ENCODE measurements at places on chromosomes 16 and 17.

- peaks cover 17% of the 10 kb centered on the region for H3K27me3 ChIP-seq
- H3K4me3 ChIP-seq: no peak overlapping the region
- no peaks in the 10 kb centered on the region for H3K36me3 ChIP-seq
- DNase-seq: no peak
- peaks cover 21% of the 10 kb centered on the region for H3K4me1 ChIP-seq
Measured at GRCh38 chr17:74690409-74690825, 22.3 kb downstream of the CD300LF start.

- no peak overlapping the region for H3K4me3 ChIP-seq
- H3K36me3 ChIP-seq: peaks cover 46% of the 10 kb centered on the region
- H3K27me3 ChIP-seq: no peaks in the 10 kb centered on the region
- H3K27ac ChIP-seq: peak overlapping the region; percentile 83
- no peak for DNase-seq
Measured at GRCh38 chr17:17154981-17155380, 51.2 kb downstream of the PLD6 start.

- no peak overlapping the region for H3K4me3 ChIP-seq
- H3K4me1 ChIP-seq: peaks cover 22% of the 10 kb centered on the region
- peaks cover 8% of the 10 kb centered on the region for H3K36me3 ChIP-seq
- H3K27ac ChIP-seq: no peak overlapping the region
- H3K27me3 ChIP-seq: no peaks in the 10 kb centered on the region
Measured at GRCh38 chr17:20995873-20996723, 46.7 kb downstream of the USP22 start.

DNA sequence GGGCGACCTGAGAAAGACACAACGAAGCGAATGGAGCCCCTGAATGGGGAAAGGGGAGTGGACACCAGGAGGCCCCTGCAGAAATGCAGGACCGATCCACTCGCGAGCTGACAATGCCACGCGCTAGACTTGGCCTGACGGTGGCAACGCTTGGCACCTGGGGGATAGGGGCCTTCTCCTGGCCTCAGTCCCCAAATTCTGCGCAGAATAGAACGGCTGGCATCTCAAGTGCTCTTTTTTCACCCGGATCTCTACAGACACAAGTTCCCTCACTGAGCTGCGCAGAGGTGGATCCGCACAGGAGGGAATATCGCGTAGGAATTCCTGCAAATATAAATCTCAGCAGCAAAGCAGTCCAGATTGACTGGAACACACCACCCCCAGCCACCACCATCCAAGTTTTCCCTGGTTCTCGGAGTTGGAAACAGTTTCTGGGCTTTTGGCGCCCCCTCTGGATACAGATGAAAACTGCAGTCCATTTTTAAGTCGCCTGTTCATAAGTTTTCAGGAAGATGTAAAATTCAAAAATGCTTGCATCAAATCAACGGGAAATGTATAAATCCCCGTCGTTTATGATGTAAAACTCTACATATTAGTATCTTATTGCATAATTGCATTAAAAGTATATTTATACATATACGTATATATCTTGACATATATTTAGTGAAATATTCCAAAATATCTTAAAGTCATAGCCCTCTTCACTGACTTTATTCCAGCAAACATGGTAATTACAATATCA, 2.3 kb upstream of the SOX9 start:
- DNase-seq: no peak
- peak overlapping the region; percentile 23 for H3K27ac ChIP-seq
- H3K4me3 ChIP-seq: no peak overlapping the region
- H3K27me3 ChIP-seq: peaks cover 65% of the 10 kb centered on the region

DNA sequence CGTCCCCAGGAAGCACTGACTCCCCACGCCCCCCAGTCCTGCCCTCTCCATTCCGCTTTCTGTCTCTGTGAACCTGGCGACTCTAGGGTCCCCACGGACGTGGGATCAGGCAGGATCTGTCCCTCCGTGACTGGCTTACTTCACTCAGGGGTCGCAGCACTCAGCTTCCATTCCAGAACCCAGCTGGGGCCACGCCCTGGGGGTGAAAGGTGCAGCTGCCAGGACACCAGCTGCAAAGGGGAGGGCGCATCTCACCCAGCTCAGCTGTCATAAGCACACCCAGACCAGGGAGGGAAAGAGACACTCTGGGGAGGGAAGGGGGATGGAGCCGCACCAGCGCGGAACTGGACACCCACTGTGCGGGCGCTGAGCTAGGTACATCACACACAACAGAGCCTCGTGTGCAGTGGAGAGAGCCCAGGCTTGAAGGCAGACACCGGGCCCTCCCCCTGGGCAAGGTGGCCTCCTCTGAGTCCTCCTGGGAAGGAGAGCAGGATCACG, 18.5 kb upstream of the HEXD start:
- DNase-seq: no peak
- no peak overlapping the region for H3K27ac ChIP-seq
- peaks cover 20% of the 10 kb centered on the region for H3K36me3 ChIP-seq
- peaks cover 20% of the 10 kb centered on the region for H3K4me1 ChIP-seq

DNA sequence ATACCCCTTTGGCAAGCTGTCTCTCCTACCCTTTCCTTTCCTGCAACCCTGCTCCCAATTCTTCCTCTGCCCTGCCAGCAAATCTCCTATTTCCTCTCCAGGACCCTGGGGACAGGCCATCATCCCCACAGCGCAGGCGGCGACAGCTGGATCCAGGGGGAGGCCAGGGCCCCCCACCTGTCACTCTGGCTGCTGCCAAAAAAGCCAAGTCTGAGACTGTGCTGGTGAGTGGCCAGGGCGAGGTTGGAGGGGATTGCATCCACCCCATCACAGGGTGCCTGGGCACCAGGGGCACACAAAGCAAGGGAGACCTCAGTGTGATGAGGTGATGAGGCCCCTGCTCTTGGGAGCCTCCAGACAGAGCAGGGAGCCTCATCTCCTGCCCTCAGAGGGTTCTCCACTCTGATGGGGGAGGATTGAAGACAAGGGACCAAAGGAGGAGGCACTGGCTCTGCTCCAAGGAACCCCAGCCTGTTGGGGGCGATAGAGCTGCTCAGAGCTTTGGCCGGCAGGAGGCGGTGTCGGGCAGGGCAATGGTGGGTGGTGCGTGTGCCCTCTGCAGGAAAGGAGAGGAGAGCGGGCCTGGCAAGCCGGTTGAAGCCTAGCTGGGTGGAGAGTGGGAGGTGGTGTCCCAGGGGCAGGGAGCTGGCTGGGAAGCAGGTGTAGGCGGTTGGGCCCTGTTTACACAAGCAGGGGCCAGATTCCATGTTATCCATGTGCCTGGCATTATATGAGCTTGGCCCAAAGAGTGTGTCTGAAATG, 15.6 kb upstream of the PDK2 start:
- DNase-seq: no peak
- H3K27ac ChIP-seq: no peak overlapping the region
- no peaks in the 10 kb centered on the region for H3K27me3 ChIP-seq
- no peaks in the 10 kb centered on the region for H3K4me1 ChIP-seq
- H3K36me3 ChIP-seq: peaks cover 18% of the 10 kb centered on the region
- no peak overlapping the region for H3K4me3 ChIP-seq

DNA sequence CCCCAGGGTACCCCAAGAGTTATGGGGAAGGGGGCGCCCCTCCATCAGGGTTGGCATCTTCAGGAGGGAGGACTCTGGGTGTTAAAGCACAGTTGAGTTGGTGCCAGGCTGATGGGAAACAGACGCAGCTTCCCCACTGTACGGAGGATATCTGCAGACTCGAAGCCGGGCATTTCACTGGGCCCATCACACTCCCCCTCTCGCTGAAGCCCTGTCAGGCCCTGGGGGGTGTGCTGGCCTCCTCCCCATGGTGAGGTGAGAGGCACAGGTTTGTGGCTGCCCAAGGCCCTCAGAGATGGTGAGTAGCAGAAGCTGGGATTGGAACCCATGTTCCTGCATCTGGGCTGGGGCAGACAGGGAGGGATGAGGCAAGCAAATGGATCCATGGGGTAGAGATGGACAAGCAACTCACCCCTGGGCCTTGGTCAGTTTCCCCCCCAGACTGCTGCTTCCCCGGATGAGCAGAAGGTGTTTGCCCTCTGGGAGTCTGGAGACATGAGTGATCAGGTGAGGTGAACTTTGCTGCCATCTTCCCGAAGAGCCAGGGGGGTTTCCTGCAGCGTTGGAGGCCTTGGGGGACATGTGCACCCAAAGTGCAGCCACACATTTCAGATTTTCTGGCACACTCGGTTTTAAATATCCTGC, 31.0 kb downstream of the POLR3E start:
- no peaks in the 10 kb centered on the region for H3K27me3 ChIP-seq
- H3K4me1 ChIP-seq: no peaks in the 10 kb centered on the region
- H3K36me3 ChIP-seq: peaks cover 43% of the 10 kb centered on the region
- DNase-seq: no peak
- H3K4me3 ChIP-seq: no peak overlapping the region

DNA sequence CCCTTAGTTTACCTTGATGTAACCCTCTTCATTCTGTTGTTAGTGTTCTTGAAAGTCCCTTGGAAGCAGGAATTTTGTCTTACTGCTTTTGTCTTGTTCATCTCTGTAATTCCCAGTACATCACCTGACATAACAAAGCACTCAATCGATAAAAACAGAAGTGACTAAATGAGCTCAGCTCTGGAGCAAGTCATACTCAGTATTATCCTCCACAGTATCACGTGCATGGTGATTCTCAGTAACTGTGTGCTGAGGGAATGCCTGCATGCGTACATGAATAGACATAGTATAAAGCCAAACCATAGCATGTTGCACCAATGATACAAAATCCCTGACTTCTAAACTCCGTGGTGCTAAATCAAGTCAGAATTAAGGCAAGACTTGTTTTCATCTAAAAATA, 7.2 kb downstream of the KRT38 start:
- H3K27ac ChIP-seq: no peak overlapping the region
- H3K27me3 ChIP-seq: peaks cover 8% of the 10 kb centered on the region
- no peaks in the 10 kb centered on the region for H3K4me1 ChIP-seq
- no peaks in the 10 kb centered on the region for H3K36me3 ChIP-seq

- no peak overlapping the region for H3K4me3 ChIP-seq
- no peak for DNase-seq
- H3K27ac ChIP-seq: no peak overlapping the region
- no peaks in the 10 kb centered on the region for H3K4me1 ChIP-seq
Measured at GRCh38 chr16:12159028-12159427, 182.5 kb downstream of the SNX29 start.

DNA sequence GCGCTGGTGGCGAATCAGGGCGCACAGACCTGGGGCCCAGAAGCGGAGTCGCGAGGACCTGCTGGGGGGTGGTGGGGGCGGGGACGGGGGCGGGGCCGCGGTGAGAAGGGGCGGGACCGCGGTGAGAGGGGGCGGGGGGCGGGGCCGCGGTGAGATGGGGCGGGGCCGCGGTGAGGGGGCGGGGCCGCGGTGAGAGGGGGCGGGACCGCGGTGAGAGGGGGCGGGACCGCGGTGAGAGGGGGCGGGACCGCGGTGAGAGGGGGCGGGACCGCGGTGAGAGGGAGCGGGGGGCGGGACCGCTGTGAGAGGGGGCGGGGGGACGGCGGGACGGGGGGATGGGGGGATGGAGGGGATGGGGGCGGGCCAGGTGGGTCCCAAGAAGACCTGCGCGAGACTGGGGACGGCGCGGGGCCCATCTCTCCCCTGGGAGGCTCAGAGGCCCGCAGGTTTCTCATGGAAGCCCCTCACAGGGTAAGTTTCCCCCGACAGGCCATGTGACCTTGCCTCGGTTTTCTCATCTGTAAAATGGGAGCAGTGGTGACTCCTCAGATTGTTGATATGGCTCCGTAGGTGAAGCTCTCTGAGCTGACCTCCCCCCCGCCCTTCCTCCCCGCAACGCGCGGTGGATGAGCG, 28.6 kb upstream of the DBNDD1 start:
- H3K27me3 ChIP-seq: peaks cover 8% of the 10 kb centered on the region
- no peak overlapping the region for H3K4me3 ChIP-seq
- H3K27ac ChIP-seq: no peak overlapping the region
- no peaks in the 10 kb centered on the region for H3K4me1 ChIP-seq
- no peak for DNase-seq

GRCh38 chr17:66426397-66427033, 124.1 kb downstream of the PRKCA start:
- peaks cover 7% of the 10 kb centered on the region for H3K36me3 ChIP-seq
- H3K4me1 ChIP-seq: peaks cover 65% of the 10 kb centered on the region
- peak; percentile 48 for DNase-seq
- H3K27me3 ChIP-seq: no peaks in the 10 kb centered on the region

GRCh38 chr17:28920201-28920600, 17.3 kb upstream of the DHRS13 start:
- H3K27me3 ChIP-seq: no peaks in the 10 kb centered on the region
- peaks cover 65% of the 10 kb centered on the region for H3K36me3 ChIP-seq
- no peak overlapping the region for H3K27ac ChIP-seq
- no peak for DNase-seq
- H3K4me3 ChIP-seq: no peak overlapping the region
- H3K4me1 ChIP-seq: peaks cover 29% of the 10 kb centered on the region

DNA sequence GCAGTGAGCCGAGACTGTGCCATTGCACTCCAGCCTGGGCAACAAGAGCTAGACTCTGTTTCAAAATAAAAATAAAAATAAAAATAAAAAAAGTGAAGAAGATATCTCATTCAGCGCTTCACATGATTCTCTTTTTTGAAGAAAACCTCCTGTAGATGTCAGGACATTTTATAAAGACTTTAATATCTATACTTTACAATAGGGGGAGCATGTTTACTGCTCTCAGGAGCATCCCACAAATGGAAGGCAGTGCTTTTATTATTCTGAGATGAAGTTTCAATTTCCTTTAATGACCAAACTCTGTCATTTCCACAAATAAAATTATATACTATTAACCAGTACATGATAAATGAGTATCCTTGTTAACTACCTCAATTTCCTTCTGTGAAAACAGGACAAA, 118.7 kb upstream of the MYOCD start:
- H3K27me3 ChIP-seq: no peaks in the 10 kb centered on the region
- H3K4me3 ChIP-seq: no peak overlapping the region
- DNase-seq: no peak
- no peak overlapping the region for H3K27ac ChIP-seq

DNA sequence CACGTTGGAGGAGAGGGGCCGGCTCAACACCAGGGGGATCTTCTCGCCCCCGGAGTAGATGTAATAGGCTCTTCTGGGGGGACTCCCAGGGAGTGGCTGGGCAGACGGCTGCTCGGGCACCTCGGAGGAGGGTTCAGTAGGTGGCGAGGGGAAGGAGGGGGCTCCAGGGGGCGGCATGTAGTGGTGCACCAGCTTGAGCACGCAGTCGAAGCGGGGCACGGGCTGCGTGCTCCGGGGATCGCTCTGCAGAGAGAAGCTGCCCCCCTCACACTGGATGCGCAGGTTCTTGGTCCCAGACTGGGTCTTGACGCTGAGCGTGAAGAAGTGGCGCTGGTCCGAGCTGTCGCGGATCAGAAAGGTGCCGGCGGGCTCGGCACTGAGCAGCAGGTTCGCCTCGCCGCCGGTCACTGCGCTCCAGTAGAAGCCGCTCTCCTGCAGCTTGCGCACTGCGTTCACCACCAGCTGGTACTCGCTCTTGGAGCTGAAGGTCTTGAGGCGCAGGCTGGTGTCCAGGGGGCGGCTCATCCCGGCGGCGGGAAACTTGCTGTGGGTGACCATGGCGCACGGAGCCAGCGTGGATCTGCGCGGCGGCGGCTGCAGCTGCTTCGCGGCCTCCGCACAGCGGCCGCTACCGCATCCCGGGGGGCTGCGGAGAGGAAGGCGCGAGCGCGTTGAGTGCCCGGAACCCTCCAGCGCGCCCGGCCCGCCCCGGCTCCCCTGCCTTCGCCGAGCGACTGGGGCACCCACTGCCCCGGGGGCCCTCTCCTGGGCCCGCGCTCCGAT, 1.1 kb downstream of the SOCS3 start:
- H3K27ac ChIP-seq: peak overlapping the region; percentile 93
- H3K36me3 ChIP-seq: peaks cover 38% of the 10 kb centered on the region
- peaks cover 53% of the 10 kb centered on the region for H3K4me1 ChIP-seq
- DNase-seq: peak; percentile 25

GRCh38 chr17:14582996-14583395, 282.1 kb downstream of the HS3ST3B1 start:
- no peaks in the 10 kb centered on the region for H3K36me3 ChIP-seq
- no peaks in the 10 kb centered on the region for H3K4me1 ChIP-seq
- H3K27ac ChIP-seq: no peak overlapping the region
- peaks cover 3% of the 10 kb centered on the region for H3K27me3 ChIP-seq
